ENCODE measurements at places on chromosomes 2 and 18.

GRCh38 chr2:217106650-217107014 lies 246.8 kb upstream of the TNP1 start:
- DNase-seq: no peak

DNA sequence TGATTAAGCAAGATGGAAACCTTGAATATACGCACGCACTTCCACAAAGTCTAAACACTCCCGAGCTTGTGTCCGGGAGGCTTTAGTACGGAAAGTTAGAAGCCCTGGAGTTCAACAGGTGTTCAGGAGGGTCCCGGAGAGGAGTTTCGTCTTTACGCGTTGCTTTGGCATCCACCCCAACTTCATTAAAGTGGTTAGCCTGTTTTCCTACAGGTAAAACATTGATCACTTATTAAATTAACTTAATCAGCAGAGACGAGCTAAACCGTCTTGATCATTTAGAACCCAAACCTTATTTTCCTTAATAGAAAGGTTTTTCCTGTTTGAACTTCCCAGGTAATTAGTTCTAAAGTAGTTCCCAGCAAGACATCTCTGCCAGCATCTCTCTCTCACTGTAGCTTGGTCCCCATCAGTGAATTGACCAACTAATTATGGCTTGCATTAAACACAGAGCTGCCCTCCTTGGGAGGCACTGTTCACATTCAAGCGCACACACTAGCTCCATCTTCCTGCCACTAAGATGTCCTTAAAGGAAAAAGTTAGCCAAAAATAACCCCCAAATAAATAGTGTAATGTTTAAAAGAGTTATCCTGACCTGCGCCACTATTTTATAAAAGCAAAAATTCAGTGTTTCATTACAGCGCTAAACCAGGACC lies 1.4 kb downstream of the NPAS2 start:
- no peak for DNase-seq

DNA sequence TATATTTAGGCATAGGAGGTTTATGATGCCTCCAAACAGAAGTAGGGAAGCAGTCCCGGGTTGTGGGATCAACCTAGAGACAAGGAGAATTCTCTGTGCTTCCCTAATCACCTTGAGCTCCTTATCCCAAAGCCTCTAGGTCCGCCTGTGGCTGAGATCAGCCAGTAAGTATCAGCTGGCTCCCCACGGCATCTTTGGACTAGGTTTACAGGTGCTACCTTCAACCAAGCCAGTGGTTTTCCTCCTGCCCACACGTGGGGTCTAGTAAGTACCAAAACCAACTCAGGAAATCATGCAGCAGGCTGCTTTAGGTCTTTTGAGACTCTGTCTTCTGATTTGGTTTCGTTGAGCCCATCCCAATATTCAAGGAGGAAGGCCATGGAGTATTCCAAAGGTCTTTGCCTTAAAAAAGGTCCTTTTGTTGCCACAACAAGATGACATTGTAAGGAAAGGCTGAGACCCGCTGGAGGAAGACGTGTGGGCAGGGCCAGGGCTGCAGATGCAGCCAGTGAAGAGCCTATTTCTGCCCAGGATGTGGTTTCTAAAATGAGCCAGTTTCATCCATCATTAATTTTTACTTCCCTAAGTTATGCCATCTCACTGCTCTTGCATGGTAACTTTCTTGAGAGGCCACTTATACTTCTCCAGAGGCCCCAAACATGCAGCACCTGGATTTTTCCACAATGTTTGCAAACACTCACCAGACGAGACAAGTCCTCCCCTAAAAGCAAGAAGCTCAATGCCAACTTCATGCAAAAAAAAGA lies 248.7 kb downstream of the RNF152 start:
- no peak for DNase-seq

GRCh38 chr18:58761241-58761969 lies 90.1 kb downstream of the MALT1 start:
- no peak for DNase-seq

- DNase-seq: no peak
These were observed 129.6 kb downstream of the PPP1R1C start for GRCh38 chr2:182115258-182115657.

GRCh38 chr2:3082705-3083104 lies 294.9 kb downstream of the EIPR1 start:
- DNase-seq: no peak

GRCh38 chr18:63440219-63440618 lies 17.9 kb upstream of the VPS4B start:
- DNase-seq: no peak

DNA sequence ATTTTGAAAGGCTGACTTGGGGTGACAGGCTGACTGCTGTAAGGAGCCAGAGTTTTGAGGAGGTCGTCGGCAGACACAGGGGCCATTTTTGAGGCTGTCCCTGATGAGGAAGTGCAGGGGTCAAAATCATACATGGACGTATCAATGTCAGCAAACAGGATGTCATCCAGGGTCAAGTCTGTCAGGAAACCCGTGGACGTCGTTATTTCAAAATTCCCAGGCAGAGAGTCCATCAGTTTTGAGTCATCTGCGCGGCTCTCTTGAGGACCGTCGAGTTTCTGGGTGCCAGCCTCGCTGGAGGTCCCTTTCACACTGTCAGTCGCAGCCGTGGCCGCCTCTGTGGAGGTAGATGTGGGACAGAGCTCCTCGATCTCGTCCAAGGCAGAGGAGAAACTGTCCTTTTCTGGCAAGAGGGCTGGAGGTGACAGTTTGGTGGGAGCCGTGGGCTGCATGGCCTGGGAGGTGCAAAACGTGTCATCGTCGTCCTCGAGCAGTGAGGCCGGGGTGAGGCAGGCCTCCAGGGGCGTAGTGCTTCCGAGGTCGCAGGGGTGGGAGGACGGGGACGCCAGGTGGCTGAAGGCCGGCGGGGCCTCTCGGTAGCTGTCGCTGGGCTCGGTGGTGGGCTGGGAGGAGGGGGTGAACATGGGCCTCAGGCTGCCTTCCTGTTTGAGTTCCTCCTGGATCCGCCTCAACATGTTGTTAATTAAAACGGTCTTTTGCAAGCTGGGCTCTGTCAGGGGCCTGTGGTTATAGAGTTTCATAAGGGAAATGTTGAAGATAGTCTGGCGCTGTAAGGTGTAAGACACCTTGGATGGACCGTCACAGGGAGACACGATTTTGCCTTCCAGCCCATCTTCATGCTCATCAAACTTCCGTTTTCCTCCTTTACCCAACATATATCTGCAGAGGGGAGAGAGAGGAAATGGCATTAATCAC lies 17.5 kb downstream of the SERTAD2 start:
- no peak for DNase-seq

DNA sequence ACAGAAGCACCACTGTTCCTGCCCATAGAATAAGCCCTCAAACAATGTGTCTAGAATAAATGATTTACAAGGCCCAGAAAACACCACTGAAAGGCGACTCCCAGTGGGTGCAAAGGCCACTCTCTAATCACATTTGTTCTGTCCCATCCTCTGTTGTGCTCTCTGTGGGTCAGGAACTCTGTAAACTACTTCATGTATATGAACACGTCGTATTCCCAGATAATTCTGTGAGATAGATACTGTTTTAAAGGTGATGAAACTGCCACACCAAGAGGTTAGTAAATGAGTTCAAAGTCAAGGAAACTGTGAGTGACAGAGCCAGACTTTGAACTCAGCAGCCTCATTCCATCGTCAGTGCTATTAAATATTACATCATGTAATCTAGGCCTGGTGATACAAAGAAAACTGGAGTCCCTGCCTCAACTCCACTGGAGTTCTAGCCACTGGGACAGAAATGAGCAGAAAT lies 269.7 kb upstream of the DCC start:
- no peak for DNase-seq

GRCh38 chr2:180947208-180947689 lies 33.2 kb upstream of the UBE2E3 start:
- DNase-seq: no peak

DNA sequence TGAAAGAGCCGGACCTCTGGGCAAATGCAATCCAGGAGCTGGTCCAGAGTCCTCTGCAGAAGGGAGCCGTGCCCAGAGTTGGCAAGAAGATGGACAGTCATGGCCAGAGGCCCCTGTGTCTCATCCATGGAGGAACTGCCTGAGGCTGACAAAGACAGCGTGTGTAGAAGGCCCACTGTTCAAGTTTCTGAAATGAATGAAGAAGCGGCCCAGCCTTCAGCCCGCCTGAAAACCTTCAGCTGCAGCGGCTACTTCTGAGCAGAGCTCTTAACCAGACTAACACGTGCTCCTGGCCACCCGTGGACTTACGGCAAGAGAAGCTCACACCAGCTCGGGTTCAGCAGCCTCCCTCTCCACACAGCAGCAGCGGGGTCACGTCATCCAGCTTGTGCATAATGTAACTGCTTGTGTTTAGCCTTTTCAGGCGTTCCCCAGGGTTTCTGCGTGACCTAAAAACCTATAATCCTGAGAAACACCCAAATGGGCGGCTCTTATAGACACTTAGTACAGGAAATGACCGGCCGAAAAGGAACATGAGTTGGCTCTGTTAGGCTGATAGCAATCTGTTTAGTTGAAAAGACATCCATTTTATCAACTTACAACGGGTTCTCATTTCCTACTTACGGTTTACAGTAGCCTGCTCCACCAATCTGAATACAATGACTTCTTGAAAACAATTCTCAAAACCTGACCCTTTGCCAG lies at the start of gene FAM124B:
TSS of gene FAM124B (minus strand) at position 467 of the 702 bp plus-strand sequence. CDS start at position 128, 339 bp downstream.
- DNase-seq: no peak

DNA sequence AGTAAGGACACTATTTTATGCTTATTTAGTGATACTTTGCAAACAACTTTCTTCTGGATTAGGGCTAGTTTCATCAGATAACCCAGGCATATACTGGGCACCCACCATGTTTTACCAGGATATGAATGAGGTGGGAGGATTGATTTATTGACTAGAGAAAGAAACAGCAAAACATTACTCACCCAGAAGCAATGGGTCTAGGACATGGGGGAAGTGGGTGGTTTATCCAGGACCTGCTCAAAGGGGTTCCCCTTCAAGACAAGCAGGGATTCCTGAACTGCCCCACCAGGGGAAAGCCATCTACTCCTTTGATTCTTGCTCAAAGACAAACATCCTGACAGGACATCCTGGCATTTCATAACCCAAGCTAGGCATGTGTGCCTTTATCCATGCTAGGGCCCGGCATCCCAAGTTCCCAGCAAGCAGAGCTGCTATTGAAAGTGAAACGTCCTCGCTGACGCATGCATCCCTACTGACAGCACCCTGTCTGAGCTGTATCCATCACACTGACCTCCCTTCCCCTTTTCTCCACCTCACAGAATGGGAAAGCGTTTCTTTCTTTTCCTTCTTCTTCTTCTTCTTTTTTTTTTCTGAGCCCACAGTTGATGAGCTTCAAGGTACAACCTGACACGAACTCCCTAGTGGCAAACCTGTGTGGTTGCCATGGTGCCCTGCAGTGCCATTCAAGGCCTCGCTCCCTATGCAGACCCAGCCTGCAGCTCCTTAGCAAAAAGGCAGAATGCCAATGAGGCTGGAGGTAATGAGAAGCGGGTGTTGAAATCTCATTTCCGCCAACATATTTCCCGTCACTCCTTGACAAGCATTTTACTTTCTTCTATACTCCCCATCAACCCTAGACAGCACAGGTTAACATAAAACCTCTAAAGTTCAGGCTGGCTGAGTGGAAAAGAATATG lies 70.5 kb downstream of the CLHC1 start:
- no peak for DNase-seq

DNA sequence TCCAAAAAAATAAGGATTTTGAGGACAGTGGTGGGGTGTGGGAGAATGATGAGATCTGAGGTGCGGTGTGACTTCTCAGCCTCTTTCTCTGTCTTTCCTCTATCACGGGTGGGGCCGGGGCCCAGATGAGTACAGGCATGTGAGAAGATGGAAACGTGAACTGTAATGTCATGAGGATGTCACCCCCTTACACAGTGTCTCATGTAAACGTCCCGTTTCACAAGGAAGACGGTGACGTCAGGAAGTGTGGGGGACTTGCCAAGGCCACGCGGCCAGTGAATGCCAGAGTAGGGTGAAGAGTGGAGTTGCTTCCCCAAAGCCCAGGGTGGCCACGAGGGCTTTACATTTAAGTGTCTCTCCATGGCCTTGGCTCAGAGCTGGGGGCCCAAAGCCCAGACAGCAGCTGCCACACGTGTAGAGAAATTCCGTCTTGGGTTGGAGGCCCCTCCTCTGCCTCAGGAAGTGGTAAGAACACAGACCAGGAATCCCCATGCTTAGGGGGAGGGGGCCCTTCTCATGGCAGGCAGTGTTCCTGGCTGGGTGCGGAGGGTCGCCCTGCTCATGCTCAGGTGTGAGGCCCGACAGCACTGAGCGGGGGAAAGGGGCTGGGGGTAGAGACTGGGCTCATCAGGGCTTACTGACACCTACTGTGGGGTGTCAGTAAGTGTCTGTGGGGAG lies 80.9 kb upstream of the SMAD7 start:
- DNase-seq: no peak

- DNase-seq: no peak
These were observed 33.9 kb downstream of the SOWAHC start for GRCh38 chr2:109648041-109648527.

GRCh38 chr2:172427256-172427989 lies at the start of gene ITGA6:
ITGA6 (plus strand) TSS chr2:172427586.
- no peak for DNase-seq

DNA sequence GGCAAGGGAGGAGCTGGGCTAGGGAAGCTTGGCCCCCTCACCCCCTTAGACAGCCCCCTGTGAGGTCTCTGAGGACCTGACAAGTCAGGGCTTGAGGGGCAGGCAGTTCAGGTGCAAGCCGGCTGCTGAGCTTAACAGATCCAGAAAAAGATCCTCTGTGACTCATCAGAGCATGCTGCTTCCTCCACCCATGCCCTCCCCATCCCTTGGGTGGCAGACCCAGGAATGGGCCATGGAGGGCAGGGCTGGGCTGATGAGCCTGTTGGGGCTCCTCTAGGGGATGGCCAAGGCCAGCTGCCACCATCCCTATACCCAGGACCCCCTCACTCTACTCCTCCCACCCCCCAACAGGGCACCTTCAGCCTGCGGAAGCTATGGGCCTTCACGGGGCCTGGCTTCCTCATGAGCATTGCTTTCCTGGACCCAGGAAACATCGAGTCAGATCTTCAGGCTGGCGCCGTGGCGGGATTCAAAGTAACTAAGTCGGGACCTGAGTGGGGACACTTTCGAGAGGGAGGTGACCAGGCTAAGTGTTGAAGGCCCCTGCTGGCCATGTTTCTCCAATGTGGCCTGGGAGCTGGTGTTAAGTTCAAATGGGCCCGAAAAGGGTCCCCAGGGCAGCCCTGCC lies 1.9 kb downstream of the SLC11A1 start:
- no peak for DNase-seq

GRCh38 chr18:62838475-62839098 lies 123.2 kb downstream of the PHLPP1 start:
- DNase-seq: no peak

DNA sequence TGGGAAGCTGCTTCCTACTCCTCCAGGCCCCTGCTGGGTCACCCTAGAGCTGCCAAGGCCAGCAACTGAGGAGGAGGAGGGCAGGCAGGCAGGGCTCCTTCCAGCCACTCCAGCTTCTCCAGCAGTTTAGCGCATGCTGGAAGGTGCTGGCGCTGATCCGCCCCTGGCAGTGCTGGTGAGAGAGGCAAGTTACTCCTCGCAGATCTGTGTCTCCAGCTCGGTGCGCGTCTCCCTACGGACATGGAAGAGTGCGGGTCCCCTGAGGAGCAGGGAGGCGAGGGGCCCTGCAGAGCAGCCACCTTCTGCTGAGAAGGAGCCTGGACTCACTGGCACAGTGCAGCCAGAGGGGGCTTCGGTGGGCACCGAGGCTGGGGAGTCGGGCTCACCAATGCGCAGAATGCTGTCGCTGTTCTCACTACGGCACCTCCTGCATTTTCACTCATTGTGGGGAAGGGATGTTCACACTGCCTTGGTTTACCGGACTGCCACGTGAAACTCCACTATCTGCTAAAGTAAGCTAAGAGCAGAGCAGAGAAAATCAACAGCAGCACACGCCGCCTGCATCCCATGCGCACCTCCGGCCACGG lies 206.0 kb downstream of the HDAC4 start:
- no peak for DNase-seq
